Activated naive CD4-positive, alpha-beta T cell treated with anti-CD3 and anti-CD28 coated beads, Interleukin-2, amount 50 U/mL, for 72 hours (primary cell): ENCODE measurements at places on chromosomes 7 and 10.

GRCh38 chr10:26653004-26653403, 44.5 kb upstream of the PDSS1 start:
- DNase-seq = no peak

GRCh38 chr10:19767876-19768275, 48.4 kb upstream of the PLXDC2 start:
- DNase-seq = no peak

- no peak for DNase-seq
Observed at GRCh38 chr7:7861211-7861633, 107.4 kb upstream of the GLCCI1 start.

DNA sequence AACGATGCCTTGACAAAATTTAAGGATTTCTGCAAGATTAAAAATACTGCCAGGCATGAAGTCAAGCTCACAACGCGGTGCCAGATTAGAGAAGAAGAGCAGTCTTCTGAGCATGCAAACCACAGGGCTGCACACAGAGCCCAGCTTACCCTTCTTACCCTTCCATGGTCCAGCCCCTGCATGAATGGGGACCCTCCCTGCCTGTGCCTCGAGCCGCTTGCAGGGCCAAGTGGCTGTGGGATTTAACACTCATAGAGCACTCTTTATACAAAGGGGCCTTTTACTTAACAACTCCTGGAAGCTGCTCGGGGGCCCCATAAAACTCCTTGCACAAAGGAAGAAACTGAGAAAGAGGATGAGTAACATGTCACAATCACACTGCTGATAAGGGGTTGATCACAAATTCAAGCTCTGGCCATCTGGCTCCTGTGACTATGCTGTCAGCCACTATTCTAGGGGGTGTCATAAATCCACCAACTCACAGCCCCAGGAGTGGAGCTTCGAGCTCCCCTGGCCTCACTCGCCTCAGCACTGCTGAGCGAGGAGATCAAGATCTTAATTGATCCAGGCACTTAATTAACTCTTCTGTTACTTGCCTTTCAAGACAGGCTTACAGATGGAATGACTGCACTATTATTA, 514.8 kb downstream of the TNS3 start:
- DNase-seq = no peak

DNA sequence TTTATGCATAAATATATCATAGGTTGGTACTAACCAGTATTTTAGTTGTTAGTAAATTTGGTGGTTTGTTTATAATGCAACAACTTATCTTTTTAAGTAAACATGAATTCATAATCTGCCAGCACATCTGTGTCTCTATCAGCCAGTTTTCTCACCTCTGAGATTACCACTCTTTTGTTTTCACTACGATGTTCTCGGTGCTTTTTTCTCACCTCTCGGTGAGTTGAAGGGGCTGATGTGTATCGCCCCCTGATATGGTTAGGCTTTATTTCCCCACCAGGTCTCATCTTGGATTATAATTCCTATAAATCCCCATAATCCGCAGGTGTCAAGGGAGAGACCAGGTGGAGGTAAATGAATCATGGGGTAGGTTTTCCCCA, 114.1 kb downstream of the CAMK1D start:
- DNase-seq = no peak

DNA sequence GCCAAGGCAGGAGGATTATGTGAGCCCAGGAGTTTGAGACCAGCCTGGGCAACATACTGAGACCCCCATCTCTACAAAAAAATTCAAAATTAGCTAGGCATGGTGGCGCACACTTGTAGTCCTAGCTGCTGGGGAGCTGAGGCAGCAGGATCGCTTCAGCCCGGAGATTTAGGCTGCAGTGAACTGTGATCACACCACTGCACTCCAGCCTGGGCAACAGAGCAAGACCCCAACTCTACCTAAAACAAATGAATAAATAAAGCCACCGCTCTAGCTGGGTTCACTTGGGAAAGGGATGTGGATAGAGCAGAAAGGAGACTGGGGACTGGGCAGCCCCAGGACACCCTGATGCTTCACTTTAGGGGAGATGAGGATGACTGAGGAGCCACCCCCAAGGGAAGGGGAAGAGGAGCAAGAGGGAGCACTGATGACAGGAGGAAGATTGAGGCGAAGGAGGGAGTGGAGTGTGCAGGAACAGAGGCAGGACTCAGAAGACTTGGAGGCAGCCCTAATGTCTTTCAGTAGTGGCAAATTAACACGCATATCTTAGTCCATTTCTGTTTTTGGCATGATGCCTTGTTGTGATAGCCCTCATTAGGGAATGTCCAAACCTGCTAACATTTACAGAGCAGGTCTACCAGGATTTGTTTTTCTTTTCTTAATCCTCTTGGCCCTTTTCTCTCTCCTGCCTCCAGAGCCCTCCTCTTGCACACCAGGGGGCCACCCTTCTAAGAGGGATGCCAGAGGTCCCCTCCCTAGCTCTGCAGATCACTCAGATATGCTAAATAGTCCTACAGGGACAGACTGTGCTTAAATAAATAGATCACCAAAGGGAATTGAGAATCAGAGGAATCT, 88.3 kb downstream of the C10orf105 start:
- DNase-seq = no peak

DNA sequence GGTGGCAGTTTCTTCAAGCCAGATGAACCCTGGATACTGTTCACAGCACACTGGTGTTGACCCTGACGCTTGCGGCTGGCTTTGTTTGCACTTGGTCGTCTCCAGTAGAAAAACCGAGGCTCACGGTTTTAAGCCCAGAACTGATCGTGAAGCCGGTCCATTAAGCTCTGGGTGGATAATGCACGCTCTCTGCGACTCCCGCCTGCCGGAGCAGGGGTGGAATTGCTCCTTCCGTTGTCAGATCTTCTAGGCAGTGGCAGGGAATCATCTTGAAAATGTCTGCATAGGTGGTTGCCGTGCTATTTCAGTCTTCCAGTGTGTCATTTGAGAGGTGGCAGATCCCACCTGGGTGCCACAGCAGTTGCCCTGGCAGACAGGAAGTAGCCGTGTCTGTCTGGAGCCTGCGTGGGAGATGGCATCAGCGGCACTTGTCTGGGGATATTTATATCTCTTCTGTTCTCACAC, 35.9 kb upstream of the AP5Z1 start:
- no peak for DNase-seq

- DNase-seq = no peak
Observed at GRCh38 chr7:151280388-151281019, 32.0 kb upstream of the SMARCD3 start.

- peak; percentile 77 for DNase-seq
Observed at GRCh38 chr7:149126662-149127266, 640 bp upstream of the ZNF425 start.

DNA sequence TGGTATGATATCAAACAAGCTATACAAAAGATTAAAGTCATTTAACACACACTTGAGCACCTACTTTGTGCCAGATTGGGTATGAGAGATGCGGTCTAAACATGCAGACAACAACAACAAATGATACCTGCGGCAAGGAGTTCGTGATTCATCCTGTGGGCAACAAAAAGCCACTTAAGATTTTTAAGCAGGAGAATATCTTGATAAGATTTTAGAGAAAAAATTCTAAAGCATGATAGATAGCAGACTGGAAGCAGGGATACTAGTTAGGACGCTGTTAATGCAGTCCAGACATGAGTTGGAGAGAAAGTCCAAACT, 1.6 kb upstream of the KBTBD2 start:
- DNase-seq = no peak

GRCh38 chr7:149855361-149856305, 17.5 kb downstream of the ZNF862 start:
- DNase-seq = no peak

- DNase-seq = no peak
Observed at GRCh38 chr10:27861781-27862180, 116.2 kb upstream of the MKX start.

- no peak for DNase-seq
Observed at GRCh38 chr10:57972783-57973182, 294.9 kb downstream of the IPMK start.

GRCh38 chr10:77004917-77005564, 632.6 kb downstream of the KCNMA1 start:
- DNase-seq = peak; percentile 14

- DNase-seq = no peak
Observed at GRCh38 chr10:54587971-54588370, 213.1 kb downstream of the PCDH15 start.

DNA sequence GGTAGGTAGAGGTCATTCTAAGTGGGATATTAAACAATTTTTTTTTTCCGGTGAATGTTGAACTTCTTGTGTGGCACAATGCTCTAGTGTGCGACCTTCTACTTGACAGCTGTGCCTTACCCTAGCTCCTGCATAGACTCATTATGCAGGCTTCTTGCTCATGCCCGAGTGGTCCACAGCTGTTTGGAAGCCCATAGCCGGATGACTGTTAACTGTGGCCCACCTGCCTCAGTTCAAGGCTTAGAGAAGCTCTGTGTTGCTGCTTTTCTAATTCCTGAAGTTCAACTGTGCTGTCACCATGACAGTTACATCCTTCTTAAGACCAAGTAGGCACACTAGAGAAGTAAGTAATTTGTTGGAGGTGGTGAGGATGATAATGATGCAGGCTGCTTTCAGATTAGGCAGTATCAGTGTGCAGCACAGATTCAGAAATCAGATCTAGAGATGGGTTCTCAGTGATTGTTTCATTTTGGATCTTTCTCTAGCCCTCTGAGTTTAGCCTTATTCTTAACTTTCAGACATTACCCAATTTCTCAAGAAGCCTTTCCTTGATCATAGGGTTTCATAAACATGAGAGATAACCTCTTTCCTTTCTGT, 278.4 kb downstream of the PHF14 start:
- DNase-seq = no peak
